Activated CD4-positive, alpha-beta memory T cell treated with anti-CD3 and anti-CD28 coated beads, Interleukin-2, amount 10 ng/mL, durations not matched to agents 7 days and 5 days (primary cell): ENCODE measurements at places on chromosomes 16 and 17. TPM values are rescaled to one million over a fixed set of nuclear protein-coding genes. Genes with fewer than 3 reads are reported as not detected.
A peak's percentile ranks its signal among the peaks of the same experiment; 100 is the strongest.

DNA sequence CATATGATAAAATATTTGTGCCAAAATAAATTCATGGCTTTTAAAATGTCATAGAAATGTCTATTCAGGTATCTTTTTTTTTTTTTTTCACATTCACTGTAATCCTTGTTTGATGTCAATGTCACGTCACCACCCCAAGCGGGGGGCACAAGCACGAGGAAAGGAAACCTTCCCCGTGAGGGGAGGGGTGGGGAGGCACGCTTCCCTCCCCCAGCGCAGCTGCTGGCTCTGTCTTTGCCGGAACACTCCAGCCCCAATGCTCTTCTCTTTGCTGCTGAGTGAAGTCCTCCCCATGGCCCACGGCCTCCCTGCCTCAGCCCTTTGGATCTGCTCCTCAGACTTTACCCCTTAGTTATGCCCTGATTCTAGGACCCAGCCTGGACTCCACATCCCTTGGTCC is 1.5 kb downstream of the SLC35G3 start:
- no peak overlapping the region for H3K27ac ChIP-seq
- peaks cover 7% of the 10 kb centered on the region for H3K27me3 ChIP-seq
- peaks cover 7% of the 10 kb centered on the region for H3K36me3 ChIP-seq
- peaks cover 16% of the 10 kb centered on the region for H3K4me1 ChIP-seq
- DNase-seq, result no peak
- H3K4me3 ChIP-seq, result no peak overlapping the region

GRCh38 chr16:50570354-50570753 is 22.2 kb downstream of the NKD1 start:
- no peak overlapping the region for H3K4me3 ChIP-seq
- H3K27ac ChIP-seq, result no peak overlapping the region
- H3K36me3 ChIP-seq, result no peaks in the 10 kb centered on the region

- H3K27me3 ChIP-seq, result peaks cover 34% of the 10 kb centered on the region
- H3K4me1 ChIP-seq, result no peaks in the 10 kb centered on the region
- H3K27ac ChIP-seq, result no peak overlapping the region
- no peak for DNase-seq
- H3K4me3 ChIP-seq, result no peak overlapping the region
These were observed 261.1 kb downstream of the RBFOX3 start for GRCh38 chr17:79349506-79350400.

- H3K36me3 ChIP-seq, result peaks cover 7% of the 10 kb centered on the region
- peaks cover 66% of the 10 kb centered on the region for H3K4me1 ChIP-seq
- H3K27ac ChIP-seq, result peak overlapping the region; percentile 99
These were observed 11.7 kb upstream of the SREBF1 start for GRCh38 chr17:17848311-17849082.

- no peak overlapping the region for H3K27ac ChIP-seq
- DNase-seq, result peak; percentile 27
- H3K27me3 ChIP-seq, result no peaks in the 10 kb centered on the region
- H3K4me3 ChIP-seq, result no peak overlapping the region
These were observed 63.6 kb downstream of the NUP93 start for GRCh38 chr16:56793492-56793891.

DNA sequence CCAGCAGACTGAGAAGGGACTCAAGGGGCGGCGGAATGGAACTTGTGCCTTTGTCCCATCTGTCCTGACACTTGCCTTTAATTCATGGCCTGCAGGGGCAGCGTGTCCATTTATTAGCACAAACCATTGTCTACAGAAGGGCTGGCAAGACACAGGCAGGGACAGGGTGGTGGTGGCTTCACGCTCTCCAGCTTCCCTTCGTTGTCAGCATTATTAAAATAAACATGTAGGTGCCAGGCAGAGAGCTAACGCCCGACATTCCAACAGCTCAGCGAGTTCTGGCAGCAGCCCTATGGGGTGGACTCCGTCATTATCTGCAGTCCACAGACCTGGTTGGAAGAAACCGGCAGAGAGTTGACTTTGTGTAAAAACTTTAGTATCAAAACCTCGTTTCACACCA is 16.3 kb downstream of the DNAI2 start:
- DNase-seq, result no peak
- no peak overlapping the region for H3K27ac ChIP-seq
- H3K4me3 ChIP-seq, result no peak overlapping the region
- H3K27me3 ChIP-seq, result no peaks in the 10 kb centered on the region

GRCh38 chr16:56884026-56884582 is 19.1 kb downstream of the SLC12A3 start:
- H3K4me1 ChIP-seq, result no peaks in the 10 kb centered on the region
- no peak overlapping the region for H3K27ac ChIP-seq
- no peaks in the 10 kb centered on the region for H3K36me3 ChIP-seq

- H3K27ac ChIP-seq, result peak overlapping the region; percentile 92
- peaks cover 19% of the 10 kb centered on the region for H3K36me3 ChIP-seq
- peak; percentile 39 for DNase-seq
- H3K27me3 ChIP-seq, result peaks cover 2% of the 10 kb centered on the region
- H3K4me3 ChIP-seq, result peak overlapping the region; percentile 94
These were observed 892 bp downstream of the ABCC1 start for GRCh38 chr16:15950161-15950854.

GRCh38 chr17:81534157-81535006 is 6.2 kb downstream of the FSCN2 start:
- H3K27me3 ChIP-seq, result peaks cover 10% of the 10 kb centered on the region
- H3K36me3 ChIP-seq, result no peaks in the 10 kb centered on the region
- DNase-seq, result no peak
- no peak overlapping the region for H3K27ac ChIP-seq
- H3K4me3 ChIP-seq, result no peak overlapping the region
- H3K4me1 ChIP-seq, result no peaks in the 10 kb centered on the region

- peaks cover 4% of the 10 kb centered on the region for H3K27me3 ChIP-seq
- H3K4me1 ChIP-seq, result no peaks in the 10 kb centered on the region
- H3K4me3 ChIP-seq, result no peak overlapping the region
These were observed 51.8 kb downstream of the MYH3 start for GRCh38 chr17:10605221-10605783.

GRCh38 chr16:89102041-89102471 is 8.4 kb downstream of the ACSF3 start:
- peaks cover 55% of the 10 kb centered on the region for H3K36me3 ChIP-seq
- no peak for DNase-seq
- H3K27me3 ChIP-seq, result no peaks in the 10 kb centered on the region
- peak overlapping the region; percentile 26 for H3K27ac ChIP-seq
- H3K4me3 ChIP-seq, result no peak overlapping the region

DNA sequence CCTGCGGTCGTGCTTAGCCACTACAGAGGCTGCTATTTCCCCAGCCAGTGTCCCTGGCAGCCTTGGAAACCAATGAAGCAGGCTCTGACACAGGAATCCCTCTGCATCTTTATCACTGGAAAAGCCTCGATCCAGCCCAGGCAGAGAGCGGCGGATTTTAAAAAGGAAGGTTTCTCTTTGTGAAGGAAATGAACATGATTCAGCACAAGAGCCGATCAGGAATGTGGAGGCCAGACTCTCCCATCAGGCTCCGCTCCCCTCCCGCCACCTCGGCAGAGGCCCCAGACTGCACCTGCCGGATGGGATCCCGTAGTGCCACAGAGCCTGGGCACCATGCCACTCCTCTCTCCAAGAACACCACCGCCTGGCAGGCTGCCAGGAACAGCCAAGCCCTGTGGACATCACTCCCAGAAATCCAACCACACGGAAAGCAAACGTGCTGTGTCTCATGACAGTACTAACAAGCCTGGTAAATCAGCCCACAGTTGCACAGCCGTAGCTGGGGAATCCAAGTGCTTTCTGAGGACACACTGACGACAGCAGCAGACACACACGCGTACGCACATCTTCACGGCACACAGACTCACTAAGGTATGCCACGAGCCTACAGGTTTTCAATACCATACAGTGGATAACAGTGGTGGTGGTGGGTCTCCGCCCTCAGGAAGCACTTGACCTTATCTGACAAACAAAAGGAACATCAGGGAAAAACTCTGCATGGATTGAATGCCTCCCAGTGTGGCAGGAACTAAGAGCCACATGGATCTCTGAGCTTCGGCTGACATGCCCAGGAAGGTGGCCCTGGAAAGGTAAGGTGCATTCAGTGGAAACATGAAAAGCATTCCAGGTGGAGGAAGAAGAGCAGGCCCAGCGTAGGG is 5.4 kb downstream of the LRRC75A start:
- no peak for DNase-seq
- H3K27ac ChIP-seq, result no peak overlapping the region
- peaks cover 13% of the 10 kb centered on the region for H3K27me3 ChIP-seq
- no peak overlapping the region for H3K4me3 ChIP-seq
- H3K4me1 ChIP-seq, result peaks cover 10% of the 10 kb centered on the region
- no peaks in the 10 kb centered on the region for H3K36me3 ChIP-seq

DNA sequence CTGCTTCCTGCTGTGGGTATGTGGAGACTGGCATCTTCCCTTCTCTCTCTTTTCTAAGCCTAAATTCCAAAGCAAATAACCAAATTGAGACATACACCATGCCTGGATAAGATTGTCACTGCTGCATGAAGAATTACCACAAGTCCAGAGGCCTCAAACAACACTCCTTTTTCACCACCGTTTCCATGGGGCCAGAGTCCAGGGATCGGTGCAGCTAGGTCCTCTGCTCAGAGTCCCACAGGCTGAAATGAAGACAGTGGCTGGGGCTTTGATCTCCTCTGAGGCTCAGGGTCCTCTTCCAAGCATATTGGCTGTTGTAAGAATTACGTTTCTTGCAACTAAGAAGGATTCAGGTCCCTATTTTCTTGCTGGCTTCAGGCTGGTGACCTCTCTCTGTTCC is 130.4 kb downstream of the SLC39A11 start:
- no peaks in the 10 kb centered on the region for H3K36me3 ChIP-seq
- DNase-seq, result no peak

GRCh38 chr16:9007177-9007794 is 43.6 kb upstream of the USP7 start:
- no peak overlapping the region for H3K4me3 ChIP-seq
- H3K27ac ChIP-seq, result no peak overlapping the region
- DNase-seq, result no peak
- peaks cover 4% of the 10 kb centered on the region for H3K4me1 ChIP-seq
- H3K36me3 ChIP-seq, result no peaks in the 10 kb centered on the region

DNA sequence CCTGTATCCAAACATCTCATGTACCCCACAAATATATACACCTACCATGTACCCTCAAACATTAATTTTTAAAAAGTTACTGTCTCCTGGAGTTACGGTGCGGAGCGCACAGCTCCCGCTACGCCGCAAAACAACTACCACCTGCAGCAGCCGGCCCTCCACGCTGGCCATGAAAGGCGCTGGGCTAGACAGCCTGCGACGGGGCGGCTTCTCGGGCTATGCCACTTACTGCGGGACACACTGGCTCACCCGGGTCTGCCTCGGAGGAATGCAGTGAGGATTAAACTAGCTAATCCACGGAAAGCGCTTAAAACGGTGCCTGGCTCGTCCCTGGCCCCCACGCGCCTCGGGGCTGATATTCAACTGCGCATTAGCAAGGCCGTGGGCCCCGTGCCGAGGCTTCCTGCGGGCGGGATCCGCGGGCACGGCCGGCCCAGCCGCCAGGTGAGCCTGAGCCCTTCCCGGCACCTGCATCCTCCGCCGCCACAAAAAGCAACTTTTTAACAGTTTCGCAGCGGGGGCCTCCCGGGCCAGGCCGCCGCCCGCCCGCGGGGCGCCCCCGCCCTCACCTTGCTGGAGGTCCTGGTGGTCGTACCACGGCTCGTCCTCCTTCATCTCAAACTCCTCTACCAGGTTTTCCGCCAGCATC is 633 bp downstream of the CDR2 start:
- DNase-seq, result peak; percentile 46
- H3K27me3 ChIP-seq, result peaks cover 2% of the 10 kb centered on the region
- H3K4me1 ChIP-seq, result peaks cover 54% of the 10 kb centered on the region
- H3K36me3 ChIP-seq, result peaks cover 37% of the 10 kb centered on the region

DNA sequence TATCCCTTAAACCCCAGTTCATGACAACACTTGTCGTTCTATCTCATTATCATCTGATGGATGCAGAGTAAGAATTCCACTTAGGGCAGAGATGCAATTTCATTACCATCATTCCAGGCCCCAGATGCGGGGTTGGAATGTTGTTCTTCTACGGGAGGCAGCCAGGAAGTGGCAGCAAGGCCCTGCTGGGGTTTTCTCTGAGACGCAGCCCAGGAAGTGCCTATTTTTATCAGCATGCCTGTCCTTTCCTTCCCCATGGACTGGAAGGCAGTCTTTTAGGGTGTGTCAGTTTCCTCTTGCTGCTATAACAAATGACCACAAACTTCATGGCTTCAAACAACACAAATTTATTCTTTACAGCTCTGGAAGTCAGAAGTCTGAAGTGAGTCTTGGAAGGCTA is 246.6 kb upstream of the DYNLRB2 start:
- peaks cover 8% of the 10 kb centered on the region for H3K27me3 ChIP-seq
- no peak for DNase-seq
- H3K36me3 ChIP-seq, result no peaks in the 10 kb centered on the region

- H3K4me1 ChIP-seq, result peaks cover 4% of the 10 kb centered on the region
- no peak for DNase-seq
- no peaks in the 10 kb centered on the region for H3K36me3 ChIP-seq
These were observed 277.5 kb upstream of the DYNLRB2 start for GRCh38 chr16:80263181-80263823.

- H3K27me3 ChIP-seq, result no peaks in the 10 kb centered on the region
- no peak overlapping the region for H3K27ac ChIP-seq
- no peaks in the 10 kb centered on the region for H3K4me1 ChIP-seq
- H3K4me3 ChIP-seq, result no peak overlapping the region
- DNase-seq, result no peak
These were observed 147.0 kb upstream of the RBFOX1 start for GRCh38 chr16:7185689-7186088.

GRCh38 chr17:81254955-81255717 is 16.0 kb downstream of the NDUFAF8 start:
- no peak overlapping the region for H3K4me3 ChIP-seq
- H3K36me3 ChIP-seq, result peaks cover 23% of the 10 kb centered on the region
- no peak for DNase-seq

- H3K27me3 ChIP-seq, result no peaks in the 10 kb centered on the region
- no peaks in the 10 kb centered on the region for H3K4me1 ChIP-seq
- no peak for DNase-seq
- no peaks in the 10 kb centered on the region for H3K36me3 ChIP-seq
- no peak overlapping the region for H3K4me3 ChIP-seq
These were observed 107.0 kb downstream of the ZFHX3 start for GRCh38 chr16:72940886-72941285.

Gene WNT3
- total RNA-seq, result not detected

Gene SDR42E1
- 5.8 TPM for total RNA-seq

Gene MVP
- total RNA-seq, result 167 TPM

Gene PTGES3L
- total RNA-seq, result 0.65 TPM

Gene ASGR1
- 0.60 TPM for total RNA-seq

Gene RCVRN
- total RNA-seq, result not detected

Gene OR3A3
- not detected for total RNA-seq

Gene SEZ6
- total RNA-seq, result not detected

Gene PIRT
- not detected for total RNA-seq

Gene SNX20
- 94.7 TPM for total RNA-seq
